ENCODE measurements at places on chromosomes 2 and 18.

GRCh38 chr2:218904176-218904575 lies 23.5 kb downstream of the WNT10A start:
- DNase-seq, result no peak

GRCh38 chr2:106020032-106020431 lies 174.1 kb downstream of the UXS1 start:
- DNase-seq, result no peak

- DNase-seq, result no peak
Measured at GRCh38 chr18:49135877-49136276, 185.1 kb upstream of the SMAD7 start.

GRCh38 chr2:206555721-206556120 lies 86.6 kb upstream of the FAM237A start:
- no peak for DNase-seq

DNA sequence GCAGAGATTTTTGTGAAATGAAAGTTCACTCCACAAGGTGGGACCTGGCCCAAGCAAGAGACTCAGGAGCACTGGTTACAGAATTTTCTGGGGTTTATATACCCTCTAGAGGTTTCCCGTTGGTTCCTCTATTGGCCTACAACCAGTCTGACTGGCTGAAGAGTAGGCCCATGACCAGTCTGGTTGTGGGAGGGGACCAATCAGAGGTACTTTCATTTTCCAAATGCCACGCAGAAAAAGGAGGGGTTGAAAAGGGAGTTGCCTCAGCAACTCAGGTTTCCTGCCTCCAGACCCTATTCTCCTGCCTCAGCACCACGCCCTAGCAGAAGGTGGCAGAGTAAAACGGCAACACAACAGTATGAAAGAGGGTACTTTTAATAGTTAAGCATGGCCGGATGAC lies 98.4 kb downstream of the COLEC12 start:
- DNase-seq, result no peak

DNA sequence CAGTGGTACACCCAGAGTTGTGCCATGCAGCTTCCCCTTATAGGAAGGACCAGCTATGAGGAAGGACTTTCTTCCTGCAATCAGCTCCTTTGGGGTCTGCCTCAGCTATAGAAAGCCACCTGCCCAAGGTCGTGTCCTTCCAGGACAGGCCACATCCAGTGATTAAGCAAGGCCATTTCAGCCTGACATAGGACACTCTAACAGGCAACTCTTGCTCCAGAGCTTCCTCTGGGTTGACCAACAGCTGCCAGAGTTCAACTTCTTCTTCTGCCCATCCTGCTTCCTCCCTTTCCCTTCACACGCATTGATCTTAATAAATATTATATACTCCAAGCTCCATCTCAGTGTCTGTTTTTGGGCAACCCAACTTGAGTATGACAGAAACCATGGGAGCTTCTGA lies 12.8 kb downstream of the LRP2 start:
- DNase-seq, result no peak

DNA sequence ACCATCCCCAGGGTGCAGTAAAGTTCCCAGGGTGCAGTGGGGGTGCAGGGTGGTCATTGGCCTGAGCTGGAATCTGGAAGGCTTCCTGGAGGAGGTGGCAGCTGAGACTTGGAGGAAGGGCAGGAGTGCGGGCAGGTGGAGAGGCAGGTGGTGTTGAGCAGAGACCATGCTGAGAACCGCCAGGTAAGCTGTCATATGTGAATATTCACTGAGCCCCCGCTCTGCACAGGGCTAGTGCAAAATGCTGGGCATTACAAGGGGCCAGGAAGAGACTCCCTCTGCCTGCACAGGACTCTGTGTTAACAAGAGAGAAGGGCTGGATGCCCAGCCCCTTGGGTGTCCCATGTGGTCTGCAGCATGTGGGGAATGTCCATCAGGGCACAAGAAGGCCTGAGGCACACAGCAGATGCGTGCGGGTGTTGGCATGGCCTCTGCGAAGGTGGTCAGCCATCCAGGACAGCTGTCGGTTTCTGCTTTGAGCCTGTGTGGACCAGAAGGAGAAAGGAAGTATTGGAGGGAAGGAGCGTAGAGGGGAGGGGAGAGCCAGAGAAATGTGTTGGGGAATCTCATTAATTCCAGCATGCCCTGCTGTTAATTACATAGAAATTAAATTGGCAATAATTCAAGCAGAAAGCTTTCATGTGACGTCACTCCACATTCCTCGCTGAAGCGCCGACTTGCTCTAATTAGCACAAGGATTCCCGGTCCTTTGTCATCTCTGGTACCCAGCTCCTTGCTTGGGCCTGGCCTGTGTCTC lies 62.8 kb upstream of the OTOS start:
- DNase-seq, result no peak

DNA sequence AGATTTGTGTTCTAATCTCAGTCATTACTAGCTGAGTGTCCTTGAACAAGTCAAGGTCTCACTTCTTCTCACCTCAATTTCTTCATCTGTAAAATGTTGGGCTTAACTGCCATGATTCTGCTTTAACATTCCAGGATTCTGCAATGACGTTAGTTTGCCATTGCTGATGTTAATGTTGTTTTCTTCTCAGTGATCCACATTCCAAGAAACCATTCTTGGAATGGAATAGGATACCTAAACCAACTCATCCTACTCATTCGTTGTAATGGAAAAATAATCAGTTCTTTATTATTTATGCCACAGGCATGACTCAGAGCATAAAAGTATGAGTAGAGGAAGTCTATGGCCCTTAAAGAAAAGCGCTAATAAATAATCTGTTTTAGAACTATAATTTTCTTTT lies 140.2 kb upstream of the ETAA1 start:
- DNase-seq, result no peak

DNA sequence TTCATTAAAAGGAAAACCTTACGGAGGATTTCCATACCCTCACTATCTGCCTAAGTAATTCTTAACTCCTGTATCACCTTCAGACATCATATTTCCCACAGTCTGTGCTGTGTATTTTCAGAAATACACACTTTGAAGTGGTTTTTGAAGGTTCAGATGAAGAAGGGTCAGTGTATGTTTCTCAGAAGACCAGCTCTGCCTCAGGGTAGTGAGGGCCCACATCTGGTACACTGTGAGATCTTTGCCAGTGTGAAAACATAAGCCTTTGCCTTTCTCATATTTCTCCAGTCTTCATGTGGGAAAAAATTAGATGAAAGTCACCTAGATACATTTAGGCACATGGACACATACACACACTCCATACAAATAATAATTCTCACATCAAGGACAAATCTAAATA lies 408.4 kb downstream of the RIT2 start:
- DNase-seq, result no peak

GRCh38 chr2:181814057-181814491 lies 77.5 kb upstream of the ITPRID2 start:
- DNase-seq, result no peak

- no peak for DNase-seq
Measured at GRCh38 chr2:241505086-241505780, 3.2 kb downstream of the STK25 start.

DNA sequence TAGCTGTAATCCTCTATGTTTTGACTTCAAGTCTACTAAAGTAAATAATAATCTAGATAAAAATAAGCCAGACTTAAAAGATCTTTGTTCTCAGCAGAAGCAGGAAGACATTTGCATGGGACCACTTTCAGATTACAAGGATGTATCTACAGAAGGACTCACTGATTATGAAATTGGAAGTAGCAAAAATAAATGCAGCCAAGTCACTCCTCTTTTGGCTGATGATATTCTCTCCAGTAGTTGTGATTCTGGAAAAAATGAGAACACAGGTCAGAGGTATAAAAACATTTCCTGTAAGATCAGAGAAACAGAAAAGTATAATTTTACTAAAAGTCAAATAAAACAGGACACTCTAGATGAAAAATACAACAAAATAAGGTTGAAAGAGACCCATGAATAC lies 338.4 kb downstream of the ZNF804A start:
- DNase-seq, result no peak

DNA sequence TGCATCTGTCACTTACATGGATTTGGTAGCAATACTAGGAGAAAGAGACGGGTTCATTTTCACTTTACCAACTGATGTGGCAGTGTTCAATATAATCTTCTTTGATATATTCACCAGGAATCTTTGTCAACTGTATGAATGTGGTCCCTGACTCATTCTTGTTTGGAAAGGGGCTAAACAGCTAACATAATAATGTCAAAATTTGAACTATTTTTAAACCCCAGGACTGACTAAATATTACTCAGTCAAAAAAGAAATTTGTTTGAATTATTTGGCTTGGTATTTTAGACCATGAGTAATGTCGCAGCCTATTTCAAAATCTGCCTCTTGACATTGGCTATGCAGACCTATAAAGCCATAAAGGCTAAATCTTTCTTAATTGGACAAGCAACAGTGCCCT lies 413.7 kb upstream of the RGPD4 start:
- DNase-seq, result no peak

DNA sequence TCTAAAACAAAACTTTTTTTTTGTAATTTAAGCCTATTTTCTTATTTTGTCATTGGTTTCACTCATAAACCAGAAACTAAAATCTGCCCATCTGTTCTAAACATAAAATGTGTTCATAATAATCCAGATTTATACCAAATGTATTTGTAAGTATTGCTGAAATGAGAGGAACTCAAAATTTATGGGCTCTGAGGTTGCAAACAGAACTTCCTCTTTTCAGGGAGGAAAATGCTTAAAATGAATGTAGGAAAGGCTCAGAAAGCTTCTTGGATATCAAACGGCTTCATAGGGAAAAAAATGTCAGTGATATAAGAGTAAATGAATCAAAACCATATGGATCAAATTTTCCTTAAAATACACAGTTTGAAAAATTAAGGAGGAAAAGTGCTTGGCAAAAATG lies 83.9 kb downstream of the PAX3 start:
- no peak for DNase-seq

- DNase-seq, result no peak
Measured at GRCh38 chr2:122368576-122369243, 613.3 kb downstream of the TSN start.

- no peak for DNase-seq
Measured at GRCh38 chr2:148989882-148990493, 48.5 kb upstream of the LYPD6B start.

DNA sequence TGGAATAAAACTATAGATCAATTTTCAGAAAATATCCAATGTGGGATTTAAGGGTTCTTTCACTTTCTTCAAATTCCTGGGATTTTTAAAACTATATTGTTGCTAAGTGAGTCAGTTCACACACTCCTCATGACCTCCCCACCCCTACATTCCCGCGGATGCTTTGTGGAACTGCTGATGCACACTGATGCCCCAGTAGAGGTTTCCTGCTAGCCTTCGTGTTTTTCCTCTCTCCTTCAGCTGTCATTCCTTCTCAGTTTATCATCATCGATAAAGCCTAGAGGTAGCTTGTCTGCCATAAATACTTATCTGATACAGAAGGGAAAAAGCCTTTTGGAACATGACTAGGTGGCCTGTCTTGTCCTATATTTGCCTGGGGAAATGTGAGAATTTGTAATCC lies 67.4 kb upstream of the GALNT5 start:
- DNase-seq, result no peak

- no peak for DNase-seq
Measured at GRCh38 chr2:241304039-241304670, 11.3 kb downstream of the HDLBP start.

DNA sequence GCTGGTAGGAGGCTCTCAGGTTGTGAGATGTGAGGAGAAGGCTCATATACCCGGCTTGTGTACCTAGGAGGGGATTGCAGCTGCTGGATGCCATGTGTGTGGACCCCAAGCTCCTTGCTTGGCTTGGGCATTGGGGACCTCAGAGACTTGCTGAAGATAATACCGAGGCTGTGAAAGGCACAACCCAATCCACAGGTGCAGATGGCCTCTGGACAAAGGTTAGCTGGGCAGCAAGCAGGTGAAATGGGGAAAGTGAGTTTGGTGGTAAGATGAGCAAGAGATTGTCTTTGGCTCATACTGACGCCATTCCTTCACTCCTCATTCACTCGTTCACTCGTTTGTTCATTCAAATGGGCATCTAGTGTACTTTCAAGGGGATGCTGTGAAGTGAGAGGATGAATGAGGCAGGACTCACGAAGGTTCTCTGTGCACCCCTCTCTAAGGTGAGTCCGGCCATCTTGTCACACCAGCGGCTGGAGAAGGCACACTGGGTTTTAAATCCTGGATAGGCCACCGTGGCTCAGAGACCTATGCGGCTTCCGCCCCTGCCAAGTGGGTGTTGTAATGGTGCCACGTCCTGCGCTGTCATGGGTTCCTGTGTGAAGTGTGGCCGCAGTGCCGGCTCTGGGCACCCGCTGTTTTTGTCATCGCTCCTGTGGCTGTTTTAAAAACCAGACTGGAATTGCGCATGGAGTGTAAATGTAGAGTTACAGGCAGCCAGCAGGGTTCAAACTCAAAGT lies 13.7 kb downstream of the FBLN7 start:
- DNase-seq, result no peak

DNA sequence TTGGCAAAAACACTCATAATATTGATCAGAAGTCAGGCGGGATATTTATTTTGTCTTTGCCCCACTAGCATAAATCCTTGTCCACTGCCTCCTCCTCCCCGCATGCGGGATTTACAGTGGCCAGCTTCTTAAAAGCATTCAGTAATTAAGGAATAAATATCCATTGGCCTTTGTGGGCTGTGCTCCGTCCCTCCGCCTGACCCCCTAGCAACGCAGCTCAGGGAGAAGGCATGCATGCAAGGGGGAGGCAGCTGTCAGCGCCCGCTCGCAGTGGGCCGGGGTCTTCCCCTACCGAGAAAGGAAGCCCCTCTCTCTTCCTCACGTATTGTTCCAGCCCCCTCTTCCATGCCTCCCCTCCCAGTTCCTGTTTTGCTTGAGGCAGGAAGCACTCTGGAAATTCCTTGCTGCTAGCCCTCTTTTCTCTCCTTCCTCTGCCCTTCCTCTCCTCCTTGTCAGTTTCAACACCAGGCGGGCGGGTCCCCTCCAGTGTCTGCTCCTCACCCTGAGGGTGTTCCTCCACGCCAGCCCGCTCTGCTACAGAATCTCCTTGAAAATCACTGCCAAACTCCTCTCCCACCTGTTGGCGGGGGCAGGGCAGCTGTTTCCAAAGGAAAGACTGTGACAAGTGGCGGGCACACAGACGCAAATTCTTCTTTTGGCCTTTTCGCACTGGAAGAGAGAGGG lies 60.1 kb downstream of the GBX2 start:
- no peak for DNase-seq

DNA sequence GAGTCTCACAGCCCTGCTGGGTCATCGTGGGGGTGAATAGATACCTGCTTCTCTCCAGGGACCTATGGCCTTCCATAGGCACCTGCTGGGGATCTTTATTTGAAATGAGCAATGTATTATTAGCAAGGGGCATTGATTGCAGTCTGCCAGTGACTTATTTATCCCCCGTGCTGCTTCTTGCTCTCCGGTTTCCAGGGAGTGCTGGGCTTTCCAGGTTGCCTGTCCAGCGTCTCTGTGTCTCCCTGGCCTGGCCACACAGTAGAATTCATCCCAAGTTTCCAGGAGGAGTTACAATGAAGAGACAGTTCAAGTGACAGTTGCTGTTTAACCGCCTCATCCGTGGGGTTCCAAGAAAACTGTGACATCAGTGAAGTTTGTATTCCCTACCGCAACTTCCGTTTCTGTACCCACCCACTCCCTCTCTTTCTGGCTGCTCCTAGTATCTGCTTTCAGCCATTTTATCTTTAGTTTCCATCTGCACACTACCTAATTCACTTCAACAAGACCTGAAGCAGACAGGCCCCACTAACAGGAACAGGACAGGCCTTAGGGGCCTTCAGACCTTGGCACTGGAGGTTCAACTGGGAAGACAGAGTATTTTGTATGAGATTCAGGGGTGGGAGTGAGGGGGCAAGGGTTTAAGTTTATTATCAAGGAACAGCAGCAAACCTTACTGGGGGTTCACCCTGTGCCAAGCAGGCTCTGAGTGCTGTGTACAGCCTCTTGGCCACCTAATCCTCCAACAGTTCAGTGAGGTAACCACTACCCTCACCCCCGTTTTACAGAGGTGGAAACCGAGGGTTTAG lies 134.8 kb downstream of the PRKCE start:
- no peak for DNase-seq
